DMS53 (cell line): ENCODE measurements at places on chromosomes 4 and X.

DNA sequence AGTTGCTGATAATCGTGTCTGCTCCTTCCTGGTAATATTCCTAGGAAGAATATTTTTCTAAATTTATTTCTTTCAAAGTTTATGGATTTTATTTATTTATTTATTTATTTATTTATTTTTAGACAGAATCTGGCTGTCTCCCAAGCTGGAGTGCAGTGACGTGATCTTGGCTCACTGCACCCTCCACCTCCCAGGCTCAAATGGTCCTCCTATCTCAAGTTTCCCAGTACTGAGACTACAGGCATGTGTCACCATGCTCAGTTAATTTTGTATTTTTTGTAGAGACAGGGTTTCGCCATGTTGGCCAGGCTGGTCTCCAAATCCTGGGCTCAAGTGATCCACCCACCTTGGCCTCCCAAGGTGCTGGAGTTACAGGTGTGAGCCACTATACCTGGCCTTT lies 48.9 kb downstream of the PDLIM5 start:
- no peak for DNase-seq

GRCh38 chrX:42686296-42686695 lies 91.7 kb downstream of the PPP1R2C start:
- no peak for DNase-seq

DNA sequence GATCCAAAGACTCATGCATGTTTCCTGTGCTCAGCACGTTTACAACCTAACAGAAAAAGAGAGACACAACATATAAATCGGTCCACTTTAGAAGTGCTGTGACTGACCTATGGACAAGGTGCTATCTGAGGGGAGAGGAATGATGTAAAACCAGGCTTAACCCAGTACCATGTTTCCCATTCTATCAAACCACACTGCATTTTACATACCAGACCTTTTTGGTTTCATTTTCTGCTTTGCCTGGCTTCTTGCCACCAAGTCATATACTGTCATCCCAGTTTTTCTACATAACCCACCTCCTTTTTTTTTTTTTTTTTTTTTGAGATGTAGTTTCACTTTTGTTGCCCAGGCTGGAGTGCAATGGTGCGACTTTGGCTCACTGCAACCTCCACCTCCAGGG lies 82.2 kb downstream of the KLF8 start:
- DNase-seq = peak; percentile 16

DNA sequence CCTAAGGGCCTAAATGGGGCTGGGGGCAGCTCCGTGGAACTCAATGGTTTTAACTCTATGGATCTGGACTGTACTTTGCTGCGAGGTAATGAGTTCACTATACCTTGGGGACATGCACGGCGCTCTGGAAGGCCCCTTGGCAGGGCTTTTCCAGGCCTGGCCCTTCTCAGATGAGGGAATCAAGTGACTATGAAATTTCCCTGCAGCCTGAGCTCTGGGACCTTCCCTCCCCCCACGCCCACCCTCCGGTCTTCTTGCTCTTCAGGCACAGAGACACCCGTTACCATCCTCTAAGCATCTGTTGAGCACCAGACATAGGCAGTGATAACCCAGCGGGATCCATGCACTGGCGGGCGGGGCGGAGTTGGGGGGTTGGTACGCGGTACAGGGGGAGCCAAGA lies 109.2 kb downstream of the PSAPL1 start:
- no peak for DNase-seq

GRCh38 chr4:2352171-2352570 lies 66.3 kb downstream of the ZFYVE28 start:
- no peak for DNase-seq

DNA sequence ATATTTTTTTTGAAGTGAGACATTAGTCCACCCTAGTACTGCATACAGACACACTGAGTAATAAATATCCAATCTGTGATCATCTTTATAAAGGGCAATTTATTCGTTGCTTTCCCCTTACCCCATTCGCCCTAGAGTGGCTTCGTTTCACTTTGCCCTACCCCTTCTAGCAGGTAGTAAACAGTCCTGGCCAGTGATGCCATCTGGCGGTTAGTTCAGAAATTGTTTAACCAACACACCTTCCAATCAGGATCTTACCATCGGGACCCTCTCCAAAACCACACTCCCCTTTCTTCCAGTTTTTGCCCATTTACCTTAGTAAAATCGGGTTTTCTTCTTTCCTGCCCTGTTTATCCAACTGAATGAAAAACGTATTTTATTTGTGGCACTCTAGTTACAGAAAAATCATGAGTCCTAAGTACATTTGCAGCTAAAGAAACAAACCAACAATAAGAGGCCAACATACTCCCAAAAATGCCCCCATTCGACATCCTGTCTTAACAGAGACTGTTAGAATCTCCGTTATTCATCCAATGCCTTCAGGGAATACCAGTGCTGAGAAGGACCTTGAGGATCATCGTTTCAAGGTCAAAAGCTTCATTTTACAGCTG lies 2.2 kb downstream of the PPA2 start:
- peak; percentile 82 for DNase-seq

DNA sequence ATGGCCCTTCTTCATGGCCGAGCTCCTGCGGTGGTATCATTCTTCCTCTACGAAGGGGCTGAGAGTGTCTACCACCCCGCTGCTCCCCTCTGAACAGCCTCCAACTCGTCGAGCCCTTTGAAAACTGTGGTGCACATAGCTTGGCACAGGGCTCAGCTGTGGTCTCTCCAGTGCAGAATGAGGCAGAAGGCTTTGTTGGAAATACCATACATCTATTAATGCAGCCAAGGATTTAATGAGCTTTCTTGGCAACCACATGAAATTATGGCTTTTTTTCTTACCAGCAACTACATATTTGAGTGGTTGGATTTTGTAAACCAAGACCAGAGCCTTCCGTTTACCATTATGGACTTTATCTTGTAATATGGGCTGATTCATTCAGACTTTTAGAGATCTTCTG lies 61.7 kb upstream of the CBR4 start:
- DNase-seq = no peak
